ENCODE measurements at places on chromosomes 12 and 14.

DNA sequence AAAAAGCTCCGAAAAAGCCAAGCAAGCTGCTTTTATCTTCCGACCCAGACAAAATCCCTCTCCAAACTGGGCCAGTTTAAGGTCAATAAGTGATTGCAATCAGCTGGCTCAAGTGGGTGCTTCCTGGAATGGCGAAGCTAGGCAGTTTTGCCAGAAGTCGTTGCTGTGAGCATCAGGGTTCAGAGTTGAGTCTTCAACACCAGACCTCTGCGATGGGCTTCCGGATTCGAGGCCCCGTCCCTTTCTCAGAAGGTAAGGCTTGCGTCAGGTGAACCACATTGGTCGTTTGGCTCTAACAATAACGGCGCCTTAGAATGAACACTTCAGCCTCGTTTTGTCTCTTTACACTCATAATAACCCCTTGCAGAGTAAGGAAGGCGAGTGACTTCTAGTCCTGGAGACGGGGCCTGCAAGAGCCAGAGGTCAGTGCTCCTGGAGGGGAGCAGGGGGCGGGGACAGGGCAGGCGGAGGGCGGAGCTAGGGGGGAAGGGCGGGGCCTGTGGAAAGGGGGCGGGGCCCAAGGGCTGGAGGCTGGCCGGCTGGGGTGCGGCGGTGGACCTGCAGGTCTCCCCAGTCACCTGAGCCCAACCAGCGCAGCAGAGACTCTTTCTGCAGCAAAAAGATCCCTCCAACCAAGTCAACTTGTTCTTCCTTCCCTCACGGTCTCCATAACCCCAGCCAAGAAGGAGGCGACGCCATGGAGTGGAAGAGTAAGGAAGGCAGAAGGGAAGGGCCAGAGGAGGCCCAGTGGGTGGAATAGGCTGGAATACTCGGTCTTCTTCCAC lies 34.0 kb upstream of the NFYB start:
- DNase-seq, result no peak

DNA sequence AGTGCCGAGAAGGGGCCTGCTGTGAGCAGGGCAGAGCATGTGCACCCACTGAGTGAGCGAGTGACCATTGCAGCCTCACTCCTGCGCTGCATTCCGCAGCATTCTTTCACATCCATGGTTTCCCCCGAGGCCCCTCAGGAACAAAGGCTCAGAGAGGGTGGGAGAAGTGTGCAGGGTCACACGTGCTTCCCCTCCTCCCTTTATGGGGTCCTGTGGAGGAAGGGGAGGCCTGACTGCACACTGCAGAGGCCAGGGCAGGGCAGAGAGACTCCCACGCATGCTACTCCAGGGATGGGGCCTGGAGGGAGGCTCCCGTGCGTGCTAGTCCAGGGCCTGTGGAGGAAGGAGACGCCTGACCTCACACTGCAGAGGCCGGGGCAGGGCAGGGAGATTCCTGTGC lies 63.2 kb downstream of the DIO3 start:
- DNase-seq, result no peak

DNA sequence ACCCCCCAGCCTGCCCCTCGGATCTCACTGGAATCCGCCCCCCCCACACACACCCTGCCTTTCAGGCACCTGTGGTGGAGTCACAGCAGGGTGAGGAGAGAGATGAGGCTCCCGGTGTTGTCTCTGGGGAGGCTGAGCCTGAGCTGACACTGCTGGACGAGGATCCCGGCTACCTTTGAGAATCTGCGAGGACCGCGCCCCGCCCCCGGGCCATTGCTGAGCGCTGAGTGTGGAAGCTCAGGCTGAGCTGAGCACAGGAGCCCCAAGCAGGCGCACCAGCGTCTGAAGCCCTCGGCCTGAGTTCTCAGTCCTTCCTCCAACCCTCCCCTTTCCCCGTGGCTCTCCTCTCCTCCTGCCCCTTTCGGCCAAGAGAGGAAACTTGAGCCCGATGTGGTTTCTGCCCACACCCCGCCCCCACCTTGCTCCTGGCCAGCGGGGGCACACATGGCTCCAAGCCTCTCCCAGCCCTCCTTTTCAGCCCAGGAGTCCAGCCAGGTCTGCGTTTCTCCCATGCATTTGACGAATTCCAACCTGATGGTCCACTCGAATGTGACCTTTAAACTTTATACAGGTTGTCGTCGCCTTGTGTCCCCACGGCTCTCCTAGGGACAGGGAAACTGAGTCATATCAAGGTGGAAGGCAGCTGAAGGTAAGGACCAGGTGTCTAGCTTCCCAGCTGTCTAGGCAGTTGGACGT lies at the start of gene NFE2:
NFE2 (minus strand) TSS at position 284 of the 696 bp plus-strand sequence. CDS start 5,767 bp downstream, outside the sequence.
- no peak for DNase-seq

DNA sequence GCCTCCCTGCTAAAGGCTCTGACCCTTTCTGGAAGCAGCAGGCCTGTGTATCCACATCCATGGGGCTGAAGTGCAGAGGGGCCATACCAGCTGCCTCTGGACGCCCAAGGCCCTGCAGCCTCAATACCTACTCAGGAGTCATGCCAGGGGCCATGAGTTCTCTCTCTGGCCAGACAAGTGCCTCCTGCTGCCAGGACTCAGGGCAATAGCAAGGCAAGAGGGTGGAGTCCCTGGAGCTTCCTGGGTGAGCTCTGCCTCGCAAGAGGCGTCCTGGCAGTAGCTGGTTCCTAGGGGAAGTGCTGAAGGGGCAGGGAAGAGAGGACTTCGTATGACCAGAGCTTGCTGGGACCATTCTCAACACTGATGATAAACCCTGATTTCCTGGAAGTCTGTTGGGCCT lies 10.9 kb upstream of the ENDOU start:
- no peak for DNase-seq

- no peak for DNase-seq
These were observed 93.4 kb downstream of the ADGRD1 start for GRCh38 chr12:131046813-131047788.

DNA sequence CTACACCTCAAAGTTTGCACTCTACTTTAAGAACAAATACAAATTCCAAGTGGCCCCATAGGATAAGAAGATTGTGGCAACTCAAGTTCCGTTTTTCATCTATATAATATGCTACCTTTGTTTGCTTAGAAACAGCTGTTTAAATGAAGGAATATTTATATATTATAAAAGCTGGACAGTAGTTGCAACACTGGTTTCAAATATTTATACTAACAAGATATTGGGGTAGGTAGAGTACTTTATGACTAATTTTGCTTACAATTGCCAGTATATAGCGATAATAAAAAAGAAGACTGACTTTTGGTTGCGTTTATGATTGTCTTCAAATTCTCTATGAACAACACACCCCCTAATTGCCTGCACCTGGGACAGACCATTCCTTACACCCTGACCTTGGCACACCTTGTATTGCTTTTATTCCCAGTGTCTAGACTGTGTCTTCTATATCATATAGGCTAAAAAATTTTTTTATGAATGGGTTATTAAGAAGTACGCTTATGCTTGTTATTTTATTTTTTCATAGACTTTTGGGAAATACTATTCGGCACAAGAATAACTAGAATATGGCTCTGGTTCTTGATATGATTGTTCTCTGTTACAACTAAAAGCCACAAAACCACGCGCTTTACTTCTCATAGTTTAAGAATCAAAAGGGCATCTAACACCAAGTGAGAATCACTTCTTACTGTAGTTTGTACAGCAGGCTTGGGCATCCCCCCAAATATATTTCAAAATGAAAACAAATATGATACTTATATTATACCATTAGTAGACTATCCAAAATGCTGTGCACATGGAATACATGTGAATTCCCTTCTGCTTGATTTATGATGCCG lies 455.4 kb upstream of the DCN start:
- DNase-seq, result no peak

DNA sequence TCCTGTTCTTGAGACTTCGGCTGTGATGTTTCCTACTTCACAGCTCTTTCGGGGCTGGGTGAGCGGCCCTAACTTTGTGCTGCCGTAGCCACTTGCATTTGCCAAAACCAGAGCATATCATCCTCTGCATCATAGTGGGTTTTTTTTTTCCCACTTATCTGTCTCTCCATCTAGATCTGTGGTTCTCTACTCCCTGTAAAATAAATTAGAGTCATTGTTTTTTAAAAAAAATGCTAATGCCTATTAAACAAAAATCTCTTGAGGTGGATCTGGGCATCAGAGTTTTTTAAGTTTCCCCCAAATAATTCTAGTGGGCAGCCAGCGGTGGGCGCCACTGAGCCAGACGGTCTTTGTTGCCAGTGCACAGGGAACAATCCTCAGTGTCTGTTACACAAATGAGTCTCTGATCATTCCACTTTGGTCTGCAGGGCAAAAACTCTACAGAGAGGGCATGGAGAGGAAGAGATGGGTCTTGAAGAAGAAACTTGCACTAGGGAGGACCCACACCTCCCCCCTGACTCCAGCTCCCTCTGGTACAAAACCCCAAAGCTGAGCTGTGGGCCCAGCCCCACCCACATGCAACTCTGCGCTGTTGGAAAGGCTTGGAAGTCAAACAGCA lies 62.4 kb upstream of the BCL2L14 start:
- no peak for DNase-seq

- no peak for DNase-seq
These were observed 87.4 kb downstream of the HECTD4 start for GRCh38 chr12:112294793-112295192.

GRCh38 chr12:132362996-132363660 lies 33.7 kb upstream of the GALNT9 start:
- no peak for DNase-seq

DNA sequence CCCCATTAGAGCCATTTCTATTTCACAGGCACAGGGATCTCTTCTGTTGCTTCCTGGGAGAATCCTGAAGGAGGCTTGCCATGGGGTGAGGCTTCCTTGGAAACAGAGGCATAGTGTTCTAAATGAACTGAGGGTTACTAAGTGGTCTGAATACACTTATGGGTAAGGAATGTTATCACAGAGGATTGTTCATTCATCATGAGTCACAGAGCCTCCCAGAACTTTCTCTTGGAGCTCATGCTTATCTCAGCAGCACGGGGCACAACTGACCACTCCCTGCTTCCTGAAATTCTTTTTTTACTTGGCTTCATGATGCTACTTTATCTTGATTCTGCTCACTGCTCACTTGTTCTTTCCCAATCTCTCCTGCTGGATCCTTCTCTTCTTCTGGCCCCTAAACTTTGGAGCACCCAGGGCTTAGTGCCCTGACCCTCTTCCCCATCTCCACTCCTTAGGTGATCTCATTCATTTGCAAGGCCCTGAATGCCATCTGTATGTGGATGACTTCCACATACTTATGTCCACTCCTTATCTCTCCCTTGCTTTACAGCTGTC lies 57.9 kb downstream of the ANO6 start:
- no peak for DNase-seq

GRCh38 chr12:79850610-79851299 lies 84.1 kb downstream of the PPP1R12A start:
- DNase-seq, result no peak

DNA sequence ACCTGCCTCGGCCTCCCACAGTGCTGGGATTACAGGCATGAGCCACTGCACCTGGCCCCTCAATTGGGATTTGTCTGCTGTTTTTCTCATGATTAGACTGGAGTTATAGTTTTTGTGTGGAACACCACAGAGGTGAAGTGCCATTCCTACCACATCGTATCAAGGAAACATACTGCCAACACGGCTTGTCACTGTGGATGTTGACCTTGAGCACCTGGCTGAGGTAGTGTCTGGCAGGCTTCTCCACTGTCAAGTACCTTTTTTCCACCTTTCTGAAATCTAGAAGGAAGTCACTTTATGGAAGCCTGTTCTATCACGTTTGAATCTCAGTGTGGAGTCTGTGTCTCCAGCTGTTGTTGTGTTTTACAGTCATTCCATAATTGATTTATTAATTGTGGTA lies 21.4 kb upstream of the SEL1L start:
- no peak for DNase-seq

DNA sequence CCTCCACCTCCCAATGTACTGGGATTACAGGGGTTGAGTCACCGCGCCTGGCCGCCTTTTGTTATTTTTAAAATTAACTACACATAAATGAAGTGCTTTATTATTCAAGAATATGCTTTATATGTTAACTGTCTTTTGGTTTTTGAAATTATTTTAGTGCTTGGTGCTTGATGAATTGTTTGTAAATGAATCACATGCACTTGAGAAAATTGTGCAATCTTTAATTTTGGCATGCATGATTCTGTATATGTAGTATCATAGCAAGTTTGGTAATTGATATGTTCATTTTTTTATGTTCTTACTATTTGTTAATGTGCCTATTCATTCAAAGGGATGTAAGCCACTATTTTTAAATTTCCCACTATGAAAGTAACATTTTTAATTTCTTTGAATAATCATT lies 440.9 kb downstream of the NAV3 start:
- DNase-seq, result no peak

- no peak for DNase-seq
These were observed 79.2 kb upstream of the PTHLH start for GRCh38 chr12:28051516-28052354.

DNA sequence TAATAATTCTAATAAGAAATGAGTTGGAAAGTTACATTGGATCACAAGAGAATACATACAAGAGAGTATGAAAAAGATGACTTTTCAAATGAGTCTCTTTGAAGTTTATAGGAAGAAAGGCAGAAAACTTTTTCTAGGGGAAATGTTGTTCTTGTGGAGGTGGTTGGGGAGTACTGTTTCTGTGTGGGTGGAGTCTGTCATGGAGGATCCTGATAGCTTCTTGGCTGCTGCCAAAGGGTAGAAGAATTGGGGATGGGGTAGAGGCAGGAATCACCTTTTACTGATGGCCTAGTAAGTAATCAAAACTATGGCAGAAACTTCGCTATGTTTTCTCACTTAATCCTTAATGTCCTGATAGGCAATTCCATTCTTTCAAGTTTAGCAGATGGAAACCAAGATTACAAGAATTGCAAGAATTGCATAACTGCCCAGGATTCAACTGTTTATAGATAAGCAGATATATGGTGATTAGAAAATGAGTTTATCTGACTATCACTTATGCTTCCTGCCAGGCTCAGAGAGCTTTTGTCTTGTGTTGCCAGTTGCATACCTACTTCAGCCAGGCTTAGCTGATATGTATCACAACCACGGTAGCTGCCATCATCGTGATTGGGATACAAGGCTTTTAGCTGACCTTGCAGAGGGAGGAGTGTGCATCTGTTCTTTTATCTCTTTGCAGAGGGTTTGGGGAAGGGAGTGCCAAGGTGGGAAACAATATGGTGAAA lies 463.9 kb downstream of the TMTC2 start:
- DNase-seq, result no peak

DNA sequence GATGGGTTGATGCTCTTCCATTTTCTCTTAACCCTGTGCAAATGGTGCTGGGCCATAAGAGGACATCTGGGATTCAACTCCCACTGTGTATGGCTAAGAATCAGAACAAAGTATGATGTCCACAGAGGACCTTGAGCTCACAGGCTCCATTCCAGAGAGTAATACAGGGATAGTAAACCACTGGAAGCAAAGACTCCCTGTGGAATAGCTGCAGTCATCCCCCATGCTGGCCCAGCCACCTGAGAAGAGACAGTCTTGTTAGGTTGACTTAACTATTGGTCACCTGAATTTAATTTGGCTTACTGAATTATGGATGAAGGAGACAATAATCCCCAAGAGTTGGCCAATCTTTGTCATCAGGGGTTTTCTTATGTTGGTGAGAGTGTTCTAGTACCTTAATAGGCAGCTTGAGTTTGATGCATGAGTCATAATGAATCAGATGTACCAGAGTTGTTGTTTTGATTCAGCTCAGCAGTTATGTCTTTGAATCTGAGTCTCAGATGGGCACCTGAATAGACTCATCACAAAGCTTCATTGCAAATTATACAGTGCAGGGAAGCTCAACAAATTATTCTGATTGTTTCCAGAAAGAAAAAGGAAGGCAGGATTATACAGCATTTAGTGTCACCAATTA lies 122.7 kb downstream of the SSPN start:
- no peak for DNase-seq
